GM12865 (cell line): ENCODE measurements at places on chromosomes 4 and X.

- DNase-seq: no peak
These were observed 20.6 kb upstream of the COQ2 start for GRCh38 chr4:83305187-83305586.

- peak; percentile 57 for DNase-seq
These were observed 221.5 kb upstream of the NDST4 start for GRCh38 chr4:115334736-115335411.

GRCh38 chr4:163558539-163559044 lies 64.1 kb downstream of the TMA16 start:
- peak; percentile 50 for DNase-seq

GRCh38 chrX:96183391-96183790 lies 501.3 kb upstream of the DIAPH2 start:
- DNase-seq: no peak

DNA sequence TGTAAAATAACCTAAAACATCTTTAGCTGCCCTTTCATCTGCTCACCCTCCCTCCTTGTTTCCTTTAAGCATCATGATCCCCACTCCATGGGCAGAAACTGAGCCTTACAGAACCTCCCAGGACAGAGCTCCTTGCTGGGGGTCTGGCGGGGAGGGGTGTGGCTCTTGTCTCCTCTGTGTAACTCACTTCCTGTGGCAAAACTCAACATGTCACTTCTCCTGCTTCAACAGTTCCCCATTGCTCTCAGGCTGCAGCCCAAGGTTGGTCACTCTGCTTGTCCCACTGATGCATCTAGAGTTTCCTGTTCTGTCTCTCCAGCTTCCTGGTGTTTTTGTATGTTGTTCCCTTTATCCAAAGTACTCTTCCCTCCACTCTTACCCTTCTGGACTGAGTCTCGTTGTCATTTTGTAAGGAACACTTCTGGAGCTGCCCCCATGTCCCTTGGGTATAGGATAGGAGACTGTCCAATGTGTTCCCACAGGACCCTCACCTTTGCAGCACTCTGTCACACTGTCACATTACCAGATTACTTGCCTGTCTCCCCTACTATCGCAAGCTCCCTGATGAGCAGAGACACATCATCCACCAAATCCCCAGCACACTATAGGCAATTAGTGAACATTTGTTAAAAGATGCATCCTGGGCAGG lies 19.6 kb downstream of the TMEM31 start:
- DNase-seq: no peak

- DNase-seq: no peak
These were observed 1862.5 kb upstream of the TENM3 start for GRCh38 chr4:180380733-180381132.

DNA sequence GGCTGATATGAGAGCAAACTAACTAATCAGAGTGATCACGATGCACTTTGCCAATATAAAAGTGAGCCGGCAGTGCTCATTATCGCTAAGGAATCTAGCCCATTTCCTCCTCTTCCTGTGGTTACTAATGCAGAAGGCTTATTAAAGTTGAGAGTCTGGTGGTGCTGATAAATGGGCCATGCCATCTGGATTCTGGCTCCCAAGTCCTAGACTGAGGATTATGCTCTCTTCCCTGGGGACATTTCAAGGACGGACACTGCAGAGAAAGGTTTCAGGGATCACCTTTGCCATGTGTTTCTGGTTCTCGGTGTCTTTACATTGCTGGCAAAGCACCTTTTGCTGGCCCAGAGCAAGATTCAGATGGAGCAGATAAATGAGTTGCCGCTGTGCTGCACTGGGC lies 85.3 kb downstream of the RTL5 start:
- DNase-seq: no peak

GRCh38 chr4:128358913-128359279 lies 71.3 kb upstream of the PGRMC2 start:
- no peak for DNase-seq

DNA sequence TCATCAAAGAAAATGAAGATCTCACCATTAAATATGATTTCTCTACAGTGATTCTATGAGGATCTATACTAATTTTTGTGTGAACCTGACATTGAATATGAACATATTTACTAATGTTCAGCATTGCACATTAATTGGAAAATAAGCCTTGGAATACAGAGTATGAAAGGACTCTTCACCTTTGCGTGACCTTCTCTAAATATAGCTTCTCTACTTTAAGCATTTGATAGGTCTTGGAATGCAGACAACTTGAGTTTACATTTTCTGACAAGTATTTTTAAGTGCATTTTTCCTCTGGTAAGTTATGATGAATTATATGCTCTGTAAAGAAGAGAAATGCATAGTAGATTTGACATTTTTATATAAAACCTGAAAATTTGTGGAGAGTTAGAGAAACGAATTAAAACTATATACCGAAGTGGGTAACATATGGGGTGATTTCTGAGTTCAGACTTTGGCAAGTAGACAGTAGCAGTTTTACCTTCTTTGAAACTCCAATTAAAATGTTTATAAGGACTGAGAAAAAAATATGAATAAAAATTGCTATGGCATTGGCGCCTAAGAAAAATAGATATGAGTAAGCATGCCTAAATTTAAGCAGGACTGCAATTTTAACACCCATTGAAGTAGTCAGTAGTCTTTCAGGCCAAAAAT lies 371.9 kb downstream of the GABRG1 start:
- DNase-seq: no peak

DNA sequence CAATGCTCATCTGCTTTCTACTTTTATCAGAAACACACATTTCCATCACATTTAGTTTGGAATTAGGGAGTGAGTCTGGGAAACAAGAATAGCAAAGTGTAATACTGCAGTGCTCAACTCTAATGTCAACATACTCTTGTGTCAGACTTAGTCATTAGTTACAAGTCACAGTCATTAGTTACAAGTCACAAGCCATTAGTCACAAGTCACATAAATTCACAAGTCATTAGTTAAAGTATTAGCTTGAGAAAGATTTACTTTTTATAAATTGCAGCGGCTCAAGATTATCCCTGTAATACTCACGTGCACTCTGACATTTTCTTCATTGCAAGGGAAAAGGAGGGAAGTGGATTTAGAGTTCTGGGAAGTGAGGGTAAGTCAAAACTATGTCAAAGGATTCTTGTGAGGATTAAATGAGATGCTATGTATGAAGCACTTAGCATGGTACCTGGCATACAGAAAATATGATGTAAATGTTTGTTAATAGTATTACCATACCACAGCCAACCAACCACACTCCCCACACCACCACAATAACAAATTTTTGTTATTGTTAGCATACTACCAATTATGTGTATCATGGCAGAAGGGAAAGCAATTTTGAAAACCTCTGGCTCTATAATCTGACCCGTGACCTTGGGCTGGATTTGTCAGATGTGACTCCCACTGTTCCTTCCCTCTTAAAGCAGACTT lies 116.6 kb downstream of the ARHGAP24 start:
- no peak for DNase-seq

GRCh38 chrX:47145395-47146120 lies 537 bp downstream of the RBM10 start:
- DNase-seq: no peak

GRCh38 chrX:17559728-17560379 lies 177.4 kb upstream of the SCML1 start:
- no peak for DNase-seq

DNA sequence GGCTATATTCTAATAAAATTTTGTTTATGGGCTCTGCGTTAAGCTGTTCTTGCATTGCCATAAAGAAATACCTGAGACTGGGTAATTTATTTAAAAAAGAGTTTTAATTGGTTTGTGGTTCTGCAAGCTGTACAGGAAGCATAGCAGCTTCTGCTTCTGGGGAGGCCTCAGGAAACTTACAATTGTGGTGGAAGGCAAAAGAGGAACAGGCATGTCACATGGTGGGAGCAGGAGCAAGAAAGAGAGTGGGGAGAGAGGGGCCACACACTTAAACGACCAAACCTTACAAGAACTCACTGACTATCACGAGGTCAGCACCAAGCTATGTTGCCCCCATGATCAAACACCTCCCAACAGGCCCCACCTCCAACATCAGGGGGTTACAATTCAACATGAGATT lies 74.0 kb downstream of the FHDC1 start:
- DNase-seq: no peak

DNA sequence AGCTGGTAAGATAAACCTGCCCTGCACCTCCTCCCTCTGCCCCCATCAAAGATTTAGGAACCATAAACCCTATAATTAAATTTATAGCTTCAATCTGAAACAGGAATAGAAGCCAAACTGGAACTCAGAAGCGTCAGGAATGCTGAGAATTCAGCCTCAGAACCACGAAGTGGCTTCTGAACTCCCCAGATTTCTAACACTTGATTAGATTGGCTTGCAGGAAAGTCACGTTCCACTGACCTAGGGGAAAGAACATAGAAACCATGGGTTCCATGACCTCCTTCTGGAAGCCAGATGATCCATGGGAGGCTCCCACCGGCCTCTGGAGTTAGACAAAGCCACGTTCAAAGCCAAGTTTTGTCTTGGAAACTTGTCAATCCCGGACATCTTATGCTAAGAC lies 356.5 kb downstream of the MID1IP1 start:
- no peak for DNase-seq

GRCh38 chr4:174522183-174523024 lies at the start of gene HPGD:
Gene HPGD (minus strand): TSS chr4:174522488. CDS start chr4:174522451, 37 bp downstream.
- DNase-seq: peak; percentile 49

GRCh38 chr4:99934891-99935290 lies 11.5 kb downstream of the DNAJB14 start:
- DNase-seq: no peak

DNA sequence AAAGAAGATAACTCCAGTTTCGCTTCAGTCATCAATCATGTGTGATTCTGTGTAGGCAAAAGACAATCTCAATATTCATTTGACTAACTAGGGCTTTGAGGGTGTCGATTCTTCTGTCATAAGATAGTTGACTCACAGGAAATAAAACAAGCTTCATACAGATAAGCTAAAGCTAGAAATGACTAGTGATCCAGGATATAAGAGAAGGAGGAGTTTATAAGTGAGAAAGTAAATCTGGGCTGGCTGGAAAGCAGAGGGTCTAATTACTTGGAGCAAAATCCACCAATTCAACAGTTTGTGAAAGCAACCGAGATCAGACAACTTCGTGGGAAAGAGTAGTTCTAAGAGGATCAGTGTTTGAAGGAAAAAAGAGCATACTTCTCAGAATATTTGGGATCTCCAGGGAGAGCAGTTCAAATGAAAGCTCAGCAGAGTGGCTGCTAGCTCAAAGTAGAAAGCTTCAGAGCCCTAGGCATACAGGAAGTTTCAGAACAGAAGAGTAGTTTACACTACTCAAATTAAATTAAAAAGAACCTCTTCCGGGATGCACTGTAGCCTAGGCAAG lies 429.3 kb downstream of the INPP4B start:
- peak; percentile 19 for DNase-seq

DNA sequence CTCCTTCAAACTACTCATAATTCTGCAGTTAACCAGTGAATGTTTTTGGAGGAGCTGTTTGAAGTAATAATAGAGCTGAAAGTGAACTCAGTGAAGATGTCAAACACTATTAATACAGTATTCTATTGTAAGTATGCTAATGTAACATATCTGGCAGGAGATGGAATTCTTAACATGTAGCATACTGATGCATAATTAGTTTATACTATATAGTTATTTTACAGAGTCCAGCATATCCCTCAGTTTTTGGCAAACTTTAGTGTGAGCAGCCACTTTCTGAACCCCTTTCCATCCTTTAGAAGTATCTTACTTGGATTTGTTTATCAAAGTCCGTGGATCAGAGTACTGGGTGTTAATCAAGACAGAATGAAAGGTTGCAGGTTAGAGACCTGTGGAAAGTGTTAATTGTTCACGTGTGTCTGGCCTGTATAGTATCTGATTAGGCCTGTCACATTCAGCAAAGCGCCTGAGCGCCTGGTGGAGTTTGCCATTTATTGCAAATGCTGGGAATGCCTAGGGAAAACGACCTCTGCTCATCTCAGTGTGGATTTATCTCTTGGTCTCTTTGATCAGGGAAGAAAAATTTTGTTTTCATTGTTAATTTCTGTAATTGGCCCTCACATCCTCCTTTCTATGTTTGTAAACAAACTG lies 251.7 kb upstream of the MAD2L1 start:
- no peak for DNase-seq

GRCh38 chrX:118975831-118976598 lies 1.6 kb downstream of the LONRF3 start:
- peak; percentile 1 for DNase-seq

GRCh38 chr4:179738822-179739221 lies 2296.6 kb upstream of the AGA start:
- DNase-seq: no peak

GRCh38 chr4:56742080-56742871 lies 61.2 kb upstream of the HOPX start:
- DNase-seq: no peak

DNA sequence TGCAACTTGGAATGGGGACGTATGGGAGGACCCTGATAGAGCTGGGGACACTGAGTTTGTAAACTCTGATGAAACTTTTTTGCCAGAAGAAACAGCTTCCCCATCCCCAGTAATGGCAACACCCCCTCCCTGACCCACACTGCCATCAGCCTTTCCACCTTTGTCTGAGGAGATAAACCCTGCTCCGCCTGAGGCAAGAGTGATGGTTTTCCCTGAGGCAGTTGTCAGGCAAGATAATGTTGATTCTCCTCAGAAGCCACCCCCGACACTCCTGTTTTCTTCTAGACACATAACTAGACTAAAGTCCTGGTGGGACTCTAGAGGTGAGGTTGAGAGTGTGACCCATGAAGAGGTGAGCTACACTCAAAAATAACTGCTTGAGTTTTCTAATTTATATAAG lies 71.9 kb upstream of the STK26 start:
- DNase-seq: no peak

- DNase-seq: no peak
These were observed 246.8 kb downstream of the TRAM1L1 start for GRCh38 chr4:116838609-116839008.

DNA sequence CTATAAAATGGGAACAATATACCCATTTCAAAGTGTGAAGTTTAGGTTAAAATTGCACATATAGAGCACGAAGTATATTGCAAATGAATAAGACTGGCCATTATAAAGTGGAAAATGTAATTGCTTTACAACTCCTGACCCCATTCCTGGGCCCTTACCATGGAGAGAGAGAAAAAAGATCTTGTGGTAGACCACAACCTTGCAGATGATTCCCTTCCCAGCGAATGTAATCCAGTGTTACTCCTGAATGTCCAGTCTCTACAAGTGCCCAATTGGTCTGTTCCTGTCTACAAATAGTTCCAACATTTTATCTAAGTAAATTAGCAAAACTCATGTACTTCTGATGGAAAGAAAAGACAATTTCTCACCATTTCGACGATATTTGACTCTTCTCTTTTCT lies 184.1 kb upstream of the LNX1 start:
- no peak for DNase-seq
